ENCODE measurements at places on chromosomes 6 and 20. TPM values are rescaled to one million over a fixed set of nuclear protein-coding genes. Genes with fewer than 3 reads are reported as not detected.

The STX11 gene
- 2.4 TPM for total RNA-seq

The RBPJL gene
- not detected for total RNA-seq

The MCCD1 gene
- total RNA-seq, result not detected

The SSR1 gene
- 80.5 TPM for total RNA-seq

The RIMS4 gene
- total RNA-seq, result 2.4 TPM

The PSORS1C1 gene
- 6.2 TPM for total RNA-seq

The NHSL1 gene
- 3.8 TPM for total RNA-seq

The MTHFD1L gene
- 40.5 TPM for total RNA-seq

The SLC17A1 gene
- total RNA-seq, result not detected

The KCNK16 gene
- total RNA-seq, result not detected

The PRRT1 gene
- 0.66 TPM for total RNA-seq

The MPIG6B gene
- total RNA-seq, result not detected

The CD93 gene
- total RNA-seq, result not detected

The PLCG1 gene
- total RNA-seq, result 37.9 TPM

The HLA-C gene
- total RNA-seq, result 52.8 TPM

The DUSP15 gene
- total RNA-seq, result 0.88 TPM

The TAP2 gene
- total RNA-seq, result 22.6 TPM

The RHAG gene
- total RNA-seq, result not detected

The TRIM15 gene
- not detected for total RNA-seq

The NEDD9 gene
- 67.2 TPM for total RNA-seq

The SCGN gene
- 0.20 TPM for total RNA-seq

The TNFRSF21 gene
- total RNA-seq, result 11.7 TPM

The SCRT2 gene
- 0.04 TPM for total RNA-seq

The BANF2 gene
- not detected for total RNA-seq

The RREB1 gene
- 15.1 TPM for total RNA-seq

The SNAI1 gene
- 7.4 TPM for total RNA-seq

All from A549 treated with dexamethasone at 1 μM for 4 hours (cell line).